Sciatic nerve (tissue), 2 donors: ENCODE measurements at places on chromosomes 7 and 10. TPM values are rescaled to one million over a fixed set of nuclear protein-coding genes. Genes with fewer than 3 reads are reported as not detected.

Gene CH25H
- 8.8 TPM for total RNA-seq

Gene ITPRID1
- total RNA-seq: not detected

Gene MYO3A
- 0.18 TPM for total RNA-seq

Gene POLR2J2
- 20.6 TPM for total RNA-seq

Gene CAMK2B
- total RNA-seq: 26.9 TPM

Gene LRGUK
- total RNA-seq: 0.76 TPM

Gene FAM180A
- total RNA-seq: 8.0 TPM

DNA sequence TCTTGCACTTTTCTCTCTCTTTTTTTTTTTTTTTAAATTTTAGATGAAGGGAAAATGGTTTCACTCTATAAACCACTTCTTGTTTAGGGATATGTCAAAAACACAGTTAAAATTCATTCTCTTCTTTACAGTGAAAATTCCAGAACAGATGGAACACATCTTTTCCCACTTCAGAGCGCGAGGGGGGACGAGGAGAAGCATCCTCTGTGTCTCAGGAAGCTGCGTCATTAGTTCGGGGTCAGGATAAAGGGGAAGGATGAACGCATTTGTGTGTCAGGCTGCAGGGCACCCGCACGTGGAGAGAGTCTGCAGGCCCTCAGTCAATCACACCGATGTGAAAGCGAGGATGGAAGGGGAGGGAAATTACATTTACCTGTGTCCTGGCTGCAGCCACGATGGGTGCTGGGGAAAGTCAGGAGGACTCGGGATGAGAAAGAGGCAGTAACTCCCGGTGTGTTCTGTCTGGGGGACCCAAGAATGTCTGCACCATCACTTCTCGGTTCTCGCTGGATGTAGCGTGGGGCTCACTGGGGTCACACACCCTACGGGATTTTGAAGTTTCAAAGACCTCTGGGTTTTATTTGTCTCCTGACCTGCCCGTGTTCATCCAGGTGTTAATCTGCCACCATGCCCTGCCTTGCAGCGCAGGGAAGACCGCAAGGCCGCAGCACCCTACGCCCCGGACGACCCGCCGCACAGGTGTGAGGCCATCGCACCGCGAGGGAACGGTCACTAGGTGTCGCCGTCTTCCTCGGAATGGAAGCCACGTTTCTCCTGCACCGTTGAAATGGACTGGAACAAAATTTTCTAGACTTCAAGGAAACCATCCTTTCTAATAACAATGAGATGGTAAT, 66.7 kb upstream of the PITRM1 start:
- DNase-seq: peak; percentile 90

DNA sequence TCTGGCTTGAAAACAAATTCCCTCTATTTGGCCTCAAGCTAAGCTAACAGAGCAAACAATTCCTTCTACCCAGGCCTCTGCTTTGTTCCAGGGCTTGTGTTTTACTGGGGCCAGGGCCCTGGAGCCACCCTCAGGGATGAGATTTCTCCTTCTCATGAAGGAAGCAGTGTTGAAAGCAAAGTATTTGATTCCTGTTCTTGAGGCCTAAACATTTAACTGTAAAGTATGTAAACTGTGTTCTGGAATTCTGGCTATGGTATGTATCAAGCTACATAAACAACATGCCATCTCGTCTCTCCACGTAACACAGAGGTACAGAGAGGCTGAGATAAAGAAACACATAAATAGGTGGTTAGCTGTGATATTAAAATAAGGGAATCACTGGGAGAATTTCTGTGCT, 81.8 kb downstream of the HERPUD2 start:
- no peak for DNase-seq

DNA sequence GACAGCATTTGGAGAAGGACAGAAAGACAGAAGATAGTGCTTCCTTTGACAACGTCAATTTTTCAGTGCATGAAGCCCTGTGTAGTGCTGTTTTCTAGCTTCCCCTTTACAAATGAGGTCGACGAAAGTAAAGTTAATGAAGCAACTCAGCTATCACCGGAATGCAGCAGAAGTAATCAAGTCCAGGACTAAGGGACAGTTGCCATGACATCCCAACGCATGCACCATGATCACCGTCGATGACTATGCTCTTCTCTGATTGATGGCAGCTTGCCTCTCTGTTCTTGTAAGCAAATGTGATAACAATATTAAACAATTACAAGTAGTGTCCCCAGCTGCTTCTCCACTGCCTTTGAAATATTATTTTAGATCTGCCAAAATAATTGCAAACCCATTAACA, 205.8 kb downstream of the FRMD4A start:
- no peak for DNase-seq

GRCh38 chr10:106392778-106393177, 771.7 kb downstream of the SORCS1 start:
- DNase-seq: no peak

DNA sequence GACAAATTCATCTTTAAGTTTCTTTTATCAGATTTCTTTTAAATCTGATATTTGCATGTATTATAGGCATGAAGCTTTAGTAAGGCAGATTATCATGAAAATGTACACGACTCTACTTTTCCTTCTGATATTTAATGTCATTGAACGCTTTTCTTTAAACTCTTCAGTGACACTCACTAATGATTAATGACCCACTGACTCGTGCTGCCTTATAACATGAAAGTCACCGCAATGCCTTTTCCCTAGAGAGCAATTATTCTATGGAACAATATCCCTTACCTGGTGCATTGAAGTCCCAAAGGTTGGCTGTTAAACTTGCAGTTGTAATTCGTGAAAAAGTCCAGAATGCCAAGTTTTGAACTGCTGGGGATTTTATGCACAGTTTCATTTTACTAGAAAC, 33.4 kb upstream of the HGF start:
- no peak for DNase-seq

DNA sequence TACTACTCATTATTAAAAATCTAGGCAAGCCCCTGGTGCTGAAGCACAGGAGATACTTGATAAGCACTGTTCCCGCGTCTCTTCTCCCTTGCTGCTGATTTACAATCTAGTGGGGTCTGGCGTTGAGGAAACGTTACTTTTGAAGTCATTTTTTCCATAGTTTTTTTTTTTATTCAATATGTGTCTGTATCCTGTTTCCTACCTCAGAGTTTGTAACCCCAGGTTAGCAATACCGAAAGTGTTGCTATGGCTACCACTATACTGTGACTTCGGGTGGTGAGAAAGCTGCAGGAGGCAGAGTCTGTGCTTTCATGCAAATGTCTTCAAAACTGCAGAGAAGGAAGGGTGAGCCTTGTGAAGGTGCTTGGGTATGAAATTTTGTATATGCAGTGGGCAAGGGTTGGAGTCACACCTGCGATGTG, 458.8 kb upstream of the GHITM start:
- no peak for DNase-seq

DNA sequence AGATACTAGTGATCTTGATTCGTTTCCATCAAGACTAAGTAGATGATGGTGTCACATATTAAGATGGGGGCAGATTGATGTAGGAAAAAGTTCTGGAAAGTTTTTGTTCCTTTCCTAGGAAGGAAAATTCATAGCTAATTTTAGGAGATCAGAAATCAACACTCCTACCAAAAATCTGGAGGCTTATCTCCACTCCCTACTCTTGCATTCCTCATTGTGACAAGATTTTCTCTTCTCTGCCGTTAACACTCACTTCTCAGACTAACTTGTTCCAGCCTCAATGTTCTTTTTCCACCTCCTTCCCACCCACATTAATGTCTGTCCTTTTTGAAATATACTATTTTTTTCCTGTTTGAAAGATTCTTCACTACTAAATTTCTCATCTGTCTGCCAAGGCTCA, 851.9 kb upstream of the GHITM start:
- no peak for DNase-seq

DNA sequence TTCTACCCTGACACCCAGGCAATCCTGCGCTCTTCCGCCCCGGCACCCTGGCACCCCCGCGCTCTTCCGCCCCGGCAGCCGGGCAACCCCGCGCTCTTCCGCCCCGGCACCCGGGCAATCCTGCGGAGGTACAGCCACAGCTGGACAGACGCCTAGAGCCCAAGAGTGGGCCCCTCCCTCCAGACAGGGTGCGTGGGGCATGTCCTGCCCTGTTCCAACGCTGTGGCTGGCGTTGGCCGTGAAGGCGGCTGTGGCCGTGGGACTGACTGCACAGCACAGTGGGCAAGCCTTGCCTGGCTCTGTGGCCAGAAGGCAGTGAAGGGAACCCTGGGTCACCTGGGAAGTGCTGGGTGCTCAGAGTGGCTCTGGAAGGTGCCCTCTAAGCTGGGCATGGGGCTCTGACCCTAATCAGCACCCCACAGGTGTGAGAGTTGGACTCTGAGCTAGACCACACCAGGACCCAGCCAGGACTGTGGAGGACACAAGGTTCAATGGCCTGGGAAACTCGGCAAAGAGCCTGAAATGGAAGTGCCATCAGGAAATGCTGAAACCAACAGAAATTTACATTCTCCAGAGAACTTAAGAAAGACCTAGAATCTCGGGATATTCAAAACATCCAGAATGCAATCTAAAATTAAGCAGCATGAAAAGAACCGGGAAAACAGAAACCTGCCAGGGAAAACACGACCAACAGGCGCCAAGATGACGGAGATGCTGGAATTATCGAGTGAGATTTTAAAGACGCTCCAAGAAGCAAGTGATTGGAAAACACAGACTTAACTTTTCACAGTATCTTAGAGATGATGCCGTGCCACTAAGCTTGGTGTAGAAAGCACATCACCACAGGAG, 253.6 kb downstream of the ELFN1 start:
- DNase-seq: no peak

DNA sequence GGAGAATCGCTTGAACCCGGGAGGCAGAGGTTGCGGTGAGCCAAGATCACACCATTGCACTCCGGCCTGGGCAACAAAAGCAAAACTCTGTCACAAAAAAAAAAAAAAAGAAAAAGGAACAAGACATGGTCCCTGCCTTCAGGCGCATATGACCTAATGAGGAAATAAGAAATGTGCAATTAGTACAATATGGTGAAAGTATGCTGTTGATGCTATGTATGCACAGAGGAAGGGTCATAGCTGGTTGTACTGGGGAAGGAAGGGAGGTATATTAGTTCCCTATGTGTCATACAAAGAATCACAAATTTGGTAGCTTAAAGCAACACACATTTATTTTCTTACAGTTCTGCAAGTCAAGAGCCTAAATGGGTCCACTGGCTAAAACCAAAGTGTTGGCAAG, 97.8 kb upstream of the MPP7 start:
- DNase-seq: no peak

- no peak for DNase-seq
Measured at GRCh38 chr7:81944058-81944457, 174.2 kb upstream of the HGF start.

- DNase-seq: no peak
Measured at GRCh38 chr7:127873715-127874636, 157.3 kb downstream of the LRRC4 start.

- no peak for DNase-seq
Measured at GRCh38 chr7:134067164-134067563, 60.0 kb upstream of the LRGUK start.

- DNase-seq: no peak
Measured at GRCh38 chr10:101772895-101773761, 2.8 kb downstream of the FGF8 start.

DNA sequence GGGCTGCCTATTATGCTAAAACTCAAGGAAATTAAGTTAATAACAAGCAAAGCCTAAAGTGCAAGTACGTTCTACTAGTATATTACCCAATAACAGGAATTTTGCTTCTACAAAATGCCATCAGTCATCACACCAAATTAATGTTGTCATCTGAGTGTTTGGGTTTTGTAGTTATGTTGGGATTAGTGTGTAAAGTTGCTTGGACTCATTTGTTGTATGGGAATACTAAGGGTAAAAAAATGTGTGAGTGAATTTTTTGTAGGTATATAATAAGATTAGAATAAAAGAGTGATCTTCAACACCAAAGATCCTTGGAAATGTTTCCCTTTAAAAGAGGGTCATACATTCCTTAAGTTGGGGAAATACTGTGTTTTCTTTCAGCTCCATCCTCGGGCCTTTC, 38.6 kb downstream of the NRP1 start:
- no peak for DNase-seq

GRCh38 chr7:32860090-32860489, 31.5 kb downstream of the KBTBD2 start:
- DNase-seq: no peak
